ENCODE measurements at places on chromosomes 5 and 9. TPM values are rescaled to one million over a fixed set of nuclear protein-coding genes. Genes with fewer than 3 reads are reported as not detected.

DNA sequence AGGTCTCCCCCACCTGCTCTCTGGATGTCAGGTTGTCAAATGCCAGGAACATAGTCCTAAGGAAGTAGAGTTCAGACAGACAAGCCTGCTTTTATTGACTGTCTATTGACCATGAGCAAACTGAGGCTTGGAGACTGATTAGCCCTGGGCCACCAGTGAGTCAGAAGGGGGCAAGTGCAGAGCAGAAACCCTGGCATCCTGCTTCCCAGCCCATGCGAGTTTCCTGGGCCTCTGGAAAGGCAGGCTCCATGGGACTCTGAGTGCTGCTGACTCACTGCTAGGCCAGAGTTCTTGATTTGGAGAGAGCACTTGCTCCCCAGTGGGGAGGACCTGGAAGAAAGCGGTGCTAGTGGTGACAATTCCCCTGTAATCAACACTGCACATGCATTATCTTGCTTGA lies 2.8 kb upstream of the HBEGF start:
- DNase-seq = no peak

DNA sequence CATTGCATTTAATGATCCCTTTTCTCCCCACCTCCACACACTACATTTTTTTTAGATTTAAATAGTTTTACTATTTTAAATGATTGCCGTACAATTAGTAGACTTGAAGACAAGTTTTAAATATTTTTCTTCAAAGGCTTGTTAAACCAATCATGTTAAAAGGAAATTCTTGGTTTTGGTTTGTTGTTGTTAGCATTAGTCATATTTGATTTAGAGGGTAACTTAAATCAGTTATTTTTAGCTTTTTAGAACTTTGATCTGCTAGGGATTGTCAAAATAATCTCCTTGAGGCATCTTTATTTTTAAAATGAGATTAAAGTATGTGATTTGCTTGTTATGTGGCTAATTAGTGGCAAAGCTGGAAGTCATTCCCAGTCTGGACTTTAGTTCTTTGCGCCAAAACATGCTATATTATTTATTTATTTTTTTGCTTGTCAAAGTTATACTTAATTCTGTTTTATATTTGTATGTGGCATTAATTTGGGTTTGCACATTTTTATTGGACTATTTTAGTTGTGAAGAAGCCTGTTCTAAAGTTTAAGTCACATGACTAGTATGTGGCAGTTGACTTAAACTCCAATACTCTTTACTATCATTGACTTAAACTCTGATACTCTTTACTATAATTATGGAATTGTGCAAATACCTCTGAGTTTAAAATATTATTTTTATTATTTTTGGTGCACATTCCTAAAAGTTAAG lies 14.7 kb downstream of the ITGA1 start:
- DNase-seq = no peak

DNA sequence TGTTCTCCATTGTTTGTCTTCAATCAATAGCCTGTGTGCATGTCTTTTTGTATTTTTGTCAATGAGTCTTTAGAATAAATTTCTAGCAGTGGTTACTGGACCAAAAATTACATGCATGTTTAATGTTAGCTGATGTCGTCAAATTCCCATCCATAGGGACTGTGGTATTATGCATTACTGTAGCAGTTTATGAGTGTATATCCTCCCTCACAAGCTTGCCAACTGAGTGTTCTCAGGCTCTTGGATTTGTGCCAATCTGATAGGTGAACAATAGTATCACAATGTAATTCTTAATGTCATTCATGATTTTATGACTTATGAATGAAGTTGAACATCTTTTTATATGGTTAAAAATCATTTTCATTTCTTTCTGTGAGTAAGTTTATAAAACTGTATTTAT lies 13.0 kb downstream of the SNX24 start:
- DNase-seq = no peak

DNA sequence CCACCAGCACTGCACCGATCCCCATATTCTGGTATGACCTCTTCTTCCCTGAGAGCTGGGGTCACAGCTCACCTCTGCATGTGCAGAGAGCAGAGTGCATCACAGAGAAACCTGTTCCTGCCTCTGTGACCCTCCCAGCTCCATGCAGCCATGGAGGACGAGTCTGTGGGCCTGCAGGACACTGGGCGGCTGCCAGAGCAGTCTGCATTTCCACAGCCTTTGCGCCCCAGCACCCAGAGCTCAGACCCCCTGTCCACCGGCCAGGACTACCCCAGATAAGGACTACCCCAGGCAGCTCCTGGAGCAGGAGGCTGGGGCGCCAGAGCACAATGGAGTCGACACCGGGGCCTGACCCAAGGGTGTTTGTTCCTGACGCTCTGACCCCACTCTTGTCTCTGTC lies 308.1 kb upstream of the IRX1 start:
- no peak for DNase-seq

- DNase-seq = no peak
Measured at GRCh38 chr9:101442318-101442717, 6.7 kb upstream of the ALDOB start.

Gene TXNDC15
- 91.2 TPM for total RNA-seq

GRCh38 chr5:159975462-159976019 lies 33.4 kb upstream of the TTC1 start:
- DNase-seq = no peak

Gene ACOT12
- not detected for total RNA-seq

Gene CD274
- 7.3 TPM for total RNA-seq

Gene GRM6
- not detected for total RNA-seq
